Stromal cell of bone marrow (primary cell): ENCODE measurements at places on chromosomes 3 and 15.

GRCh38 chr15:27459836-27460235, 488.9 kb downstream of the GABRG3 start:
- DNase-seq, result no peak

DNA sequence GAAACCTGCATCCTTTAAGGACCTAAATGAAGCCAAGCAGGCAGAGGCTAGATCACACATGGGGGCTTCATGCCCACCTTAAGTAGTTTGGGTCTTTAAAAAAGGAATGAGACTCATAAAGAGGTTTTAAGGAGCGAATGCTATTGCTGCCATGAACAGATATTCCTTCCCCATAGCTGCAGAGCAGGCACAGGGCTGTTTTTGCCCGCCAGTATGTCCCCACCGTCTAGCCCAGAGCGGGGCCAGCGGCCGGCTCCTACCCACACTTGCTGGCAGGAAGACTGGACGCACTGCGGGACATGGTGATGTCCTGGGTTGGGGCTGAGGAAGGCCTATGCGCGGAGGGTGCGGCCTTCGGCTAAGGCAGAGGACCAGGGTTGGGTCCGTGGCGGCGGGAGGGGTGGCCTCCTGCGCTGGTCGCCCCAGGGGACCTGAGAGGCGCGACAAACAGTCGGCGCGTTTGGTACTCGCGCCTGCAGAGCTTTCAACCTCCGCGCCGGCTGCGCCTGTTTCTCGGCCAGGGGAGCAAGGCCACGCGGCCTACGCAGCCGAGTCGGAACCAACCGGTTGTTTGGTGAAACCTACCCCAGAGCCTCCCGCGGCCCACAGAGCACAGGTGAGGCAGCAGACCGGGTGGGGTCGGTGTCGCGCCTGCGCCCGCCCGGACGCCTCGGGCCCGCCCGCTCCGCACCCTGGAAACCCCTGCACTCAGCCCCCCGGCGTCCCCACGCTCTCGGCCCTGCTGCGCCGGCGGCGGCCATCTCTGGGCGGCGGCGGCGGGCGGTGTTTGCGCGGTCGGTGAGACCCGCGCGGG, at the start of gene FAIM:
TSS of gene FAIM (plus strand) at position 450 of the 814 bp plus-strand sequence. CDS start 10,956 bp downstream, outside the sequence.
- DNase-seq, result peak; percentile 26

- DNase-seq, result no peak
These were observed 187.0 kb upstream of the ATP10A start for GRCh38 chr15:26049900-26050657.

GRCh38 chr3:179613807-179614206, 9.2 kb downstream of the NDUFB5 start:
- no peak for DNase-seq

DNA sequence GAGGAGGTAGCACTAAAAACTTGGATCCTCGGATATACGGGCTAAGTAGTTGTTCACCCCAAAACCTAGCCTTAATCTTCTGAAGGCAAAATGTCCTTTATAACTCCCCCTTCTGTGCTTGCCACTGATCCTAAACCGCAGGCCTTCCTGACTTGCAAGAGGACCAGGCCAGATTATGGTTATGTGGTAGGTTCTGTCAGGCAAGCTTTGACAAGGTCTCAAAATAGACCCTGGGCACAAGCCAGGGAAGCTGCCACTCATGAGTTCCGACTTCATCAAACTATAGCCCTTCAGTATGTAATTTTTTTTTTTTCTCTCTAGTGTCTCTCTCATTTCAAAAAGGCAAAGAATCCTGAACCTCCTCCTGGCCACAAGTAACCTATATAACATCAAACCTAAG, 3.2 kb downstream of the LRRFIP2 start:
- no peak for DNase-seq
